Placental pericyte (primary cell): ENCODE measurements at places on chromosomes 6 and 20. TPM values are rescaled to one million over a fixed set of nuclear protein-coding genes. Genes with fewer than 3 reads are reported as not detected.

The DOK5 gene
- total RNA-seq: 0.14 and 0.66 TPM in 2 replicates

The PRDM13 gene
- not detected in 2 replicates for total RNA-seq

The ZNF831 gene
- not detected in 2 replicates for total RNA-seq

The CLVS2 gene
- not detected in 2 replicates for total RNA-seq

The RWDD1 gene
- total RNA-seq: 26.9 and 30.6 TPM in 2 replicates

The BPIFB4 gene
- not detected in 2 replicates for total RNA-seq

The TAF8 gene
- 17.3 and 19.9 TPM in 2 replicates for total RNA-seq

The CCN6 gene
- not detected in 2 replicates for total RNA-seq

The AGPAT4 gene
- total RNA-seq: 10.7 and 13.5 TPM in 2 replicates

The VGLL2 gene
- not detected in 2 replicates for total RNA-seq

The CRISP2 gene
- total RNA-seq: not detected in 2 replicates

The ARHGAP18 gene
- 21.4 and 81.5 TPM in 2 replicates for total RNA-seq

The FAM110A gene
- 1.5 and 7.2 TPM in 2 replicates for total RNA-seq

The TSHZ2 gene
- total RNA-seq: under 0.01 and 1.3 TPM in 2 replicates

The EPPIN gene
- total RNA-seq: not detected in 2 replicates

The LRRC73 gene
- 0.57 and 0.66 TPM in 2 replicates for total RNA-seq

The CNKSR3 gene
- 3.1 and 7.4 TPM in 2 replicates for total RNA-seq

The DBNDD2 gene
- 12.3 and 16.2 TPM in 2 replicates for total RNA-seq

The IBTK gene
- 73.4 and 103 TPM in 2 replicates for total RNA-seq

The MAVS gene
- 23.2 and 42.4 TPM in 2 replicates for total RNA-seq

The RIPOR3 gene
- total RNA-seq: 33.3 and 40.7 TPM in 2 replicates

The CASS4 gene
- total RNA-seq: under 0.01 and 8.9 TPM in 2 replicates

The CCM2L gene
- not detected in 2 replicates for total RNA-seq

The CPXM1 gene
- total RNA-seq: 0.72 and 1.5 TPM in 2 replicates

The NRN1 gene
- 0.43 TPM in 1 of 2 replicates, not detected in the other for total RNA-seq

The SEL1L2 gene
- total RNA-seq: not detected in 2 replicates
